Skin of body (tissue), 3 donors: ENCODE measurements at places on chromosomes 2 and 18.

DNA sequence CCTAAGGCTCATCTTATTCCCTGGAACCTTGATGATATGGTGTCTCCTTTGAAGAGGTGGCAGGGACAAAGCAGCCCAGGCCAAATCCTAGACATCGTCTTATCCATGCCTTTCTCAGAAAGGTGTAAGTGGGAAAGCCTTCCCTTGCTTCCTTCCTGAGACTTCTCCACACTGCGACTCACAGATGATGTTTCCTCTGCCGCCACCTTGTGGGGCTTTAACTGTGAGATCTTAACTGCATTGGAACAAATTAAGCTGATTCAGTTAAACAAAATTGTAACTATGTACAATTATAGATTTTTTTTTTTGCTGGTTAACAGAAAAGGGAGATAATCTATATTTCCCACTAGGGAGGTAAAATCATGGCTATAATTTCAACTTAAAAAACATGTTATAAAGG lies 10.0 kb upstream of the GCA start:
- no peak for DNase-seq

GRCh38 chr2:127437056-127437455 lies 18.8 kb downstream of the PROC start:
- DNase-seq = no peak

GRCh38 chr2:110768591-110768990 lies 36.2 kb downstream of the ACOXL start:
- DNase-seq = no peak

GRCh38 chr2:64661741-64662169 lies 8.0 kb upstream of the SERTAD2 start:
- DNase-seq = no peak

DNA sequence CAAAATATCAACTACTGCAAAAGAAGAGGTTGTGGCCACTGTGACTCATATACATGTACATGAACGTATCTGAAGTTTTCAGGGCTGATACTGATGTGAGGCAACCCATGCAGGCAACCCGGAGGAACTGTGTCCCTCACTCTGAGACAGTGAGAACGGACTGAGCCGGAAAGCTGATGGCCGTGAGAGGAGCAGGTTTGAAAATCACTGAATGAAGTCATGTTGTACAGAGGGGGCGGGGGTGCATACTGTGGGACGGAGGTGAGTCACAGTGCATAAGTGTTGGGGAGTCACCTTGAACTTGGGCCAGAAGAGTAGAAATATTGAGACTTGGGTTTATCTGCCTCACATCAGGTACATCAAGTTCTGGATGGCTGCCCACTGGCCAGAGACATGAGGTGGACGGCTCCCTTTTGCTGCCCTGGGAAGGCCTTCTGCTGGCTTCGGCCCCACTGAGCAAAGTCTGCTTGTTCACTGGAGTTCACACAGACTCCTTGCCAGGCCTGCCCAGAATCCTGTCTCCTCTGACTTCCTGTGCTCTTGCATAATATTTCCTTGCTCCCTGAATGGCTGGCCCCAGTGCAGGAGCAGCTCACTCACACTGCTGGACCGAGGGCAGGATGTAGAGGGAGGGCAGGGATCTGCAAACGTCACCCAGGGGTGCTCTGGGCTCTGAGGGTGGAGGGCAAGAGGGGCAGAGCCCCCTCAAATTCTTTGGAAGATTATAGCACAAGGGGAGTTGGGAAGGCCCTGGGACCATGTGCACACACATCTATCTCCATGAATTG lies 18.1 kb downstream of the EPAS1 start:
- DNase-seq = no peak

GRCh38 chr2:242013771-242014170 lies 144.2 kb downstream of the RTP5 start:
- no peak for DNase-seq

- DNase-seq = no peak
These were observed 112.3 kb downstream of the TNS1 start for GRCh38 chr2:217890445-217890844.

DNA sequence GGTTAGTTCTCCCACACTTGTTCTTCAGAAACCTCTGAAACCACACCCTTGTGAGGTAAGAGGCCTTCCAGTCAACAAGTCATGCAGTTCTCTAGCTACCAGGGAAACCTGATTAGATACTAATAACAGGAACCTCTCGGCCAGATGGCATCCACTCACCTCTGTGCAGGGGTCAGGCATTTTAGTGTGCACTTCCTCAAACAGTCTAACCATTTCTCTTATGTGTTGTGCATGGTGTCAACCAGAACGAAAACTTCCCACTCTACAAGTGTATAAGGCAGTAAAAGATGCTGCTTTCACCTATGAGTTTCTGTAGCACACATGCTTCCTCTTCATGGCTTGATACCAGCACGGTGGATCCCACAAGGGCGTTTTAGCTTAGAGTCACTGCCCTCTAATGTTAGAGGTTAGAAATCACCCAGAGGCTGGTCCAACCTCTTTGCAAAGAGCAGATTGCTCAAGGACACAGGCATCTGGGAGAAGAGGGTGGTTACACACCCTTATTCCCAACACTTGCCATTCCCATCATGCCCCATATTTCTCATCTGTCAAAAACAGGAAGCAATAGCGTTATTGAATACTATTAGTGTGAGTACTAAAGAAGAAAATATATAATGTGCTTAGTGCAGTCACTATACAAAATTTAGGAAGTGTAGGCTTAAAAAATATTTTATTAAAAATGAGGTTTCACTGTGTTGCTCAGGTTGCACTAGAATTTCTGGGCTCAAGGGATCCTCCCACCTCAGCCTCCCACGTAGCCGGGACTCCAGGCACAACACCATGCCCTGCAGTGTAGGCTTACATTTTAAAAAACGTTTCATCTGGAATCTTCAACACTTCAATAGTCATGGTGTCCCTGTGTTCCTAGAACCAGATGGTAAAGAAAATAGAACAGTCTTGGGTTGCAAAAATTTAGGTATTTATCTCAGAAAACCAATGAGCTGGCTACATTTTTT lies 34.5 kb upstream of the RAB31 start:
- no peak for DNase-seq

- DNase-seq = no peak
These were observed 241.0 kb downstream of the HNMT start for GRCh38 chr2:138205281-138205680.

DNA sequence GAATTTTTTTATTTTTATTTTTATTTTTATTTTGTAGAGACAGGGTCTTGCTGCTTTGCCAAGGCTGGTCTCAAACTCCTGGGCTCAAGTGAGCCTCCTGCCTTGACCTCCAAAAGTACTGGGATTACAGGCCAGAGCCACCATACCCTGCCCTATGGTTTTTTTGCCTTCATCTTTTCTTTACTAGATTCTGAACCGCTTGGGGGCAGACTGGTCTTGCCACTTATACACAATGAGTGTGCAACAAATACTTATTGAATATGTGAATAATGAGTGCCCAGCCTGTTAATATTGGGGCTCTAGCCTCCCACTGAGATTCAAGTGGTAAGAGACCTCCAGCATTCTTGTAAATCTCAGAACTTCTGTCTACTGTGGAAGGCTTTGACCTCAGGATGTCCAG lies 3.9 kb downstream of the NCK2 start:
- DNase-seq = no peak

DNA sequence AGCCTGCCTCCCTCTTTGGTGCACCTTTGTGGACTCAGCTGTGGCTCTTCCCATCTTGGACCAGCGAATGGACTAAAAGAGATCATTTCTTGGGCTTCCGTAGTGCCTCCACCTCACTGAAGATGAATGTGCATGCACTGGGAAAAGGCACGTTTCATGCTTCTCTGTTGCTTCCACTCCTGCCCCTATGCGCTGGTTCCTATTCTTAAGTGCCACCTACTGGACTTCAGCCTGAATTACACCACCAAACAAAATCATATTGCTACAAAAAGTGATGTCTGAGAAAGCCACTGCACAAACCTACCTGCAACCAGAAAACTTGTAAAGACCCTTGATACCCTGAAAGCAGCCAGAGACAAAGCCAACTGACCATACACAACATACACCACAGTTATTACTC lies 695.6 kb downstream of the TSN start:
- no peak for DNase-seq

GRCh38 chr2:170298861-170299429 lies 121.0 kb downstream of the MYO3B start:
- no peak for DNase-seq

DNA sequence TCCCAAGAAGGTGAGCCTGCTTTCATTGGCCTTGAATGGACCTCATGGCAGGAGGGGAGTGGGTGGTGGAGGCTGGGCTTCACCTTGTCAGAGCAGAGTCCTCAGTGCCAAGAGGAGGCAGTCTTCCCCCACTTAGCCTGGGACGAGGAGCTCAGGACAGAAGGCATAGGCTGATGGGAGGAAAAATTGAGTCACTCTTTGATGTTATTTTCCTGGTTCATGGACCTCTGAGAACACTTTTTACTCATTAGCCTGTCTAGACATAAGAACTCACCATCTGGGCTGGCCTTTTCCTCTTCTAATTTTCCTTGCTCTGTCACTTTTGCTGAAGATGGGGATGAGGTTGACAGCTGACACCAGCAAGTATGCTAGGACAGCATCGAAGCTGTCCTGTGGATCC lies 225.7 kb upstream of the TNP1 start:
- no peak for DNase-seq

DNA sequence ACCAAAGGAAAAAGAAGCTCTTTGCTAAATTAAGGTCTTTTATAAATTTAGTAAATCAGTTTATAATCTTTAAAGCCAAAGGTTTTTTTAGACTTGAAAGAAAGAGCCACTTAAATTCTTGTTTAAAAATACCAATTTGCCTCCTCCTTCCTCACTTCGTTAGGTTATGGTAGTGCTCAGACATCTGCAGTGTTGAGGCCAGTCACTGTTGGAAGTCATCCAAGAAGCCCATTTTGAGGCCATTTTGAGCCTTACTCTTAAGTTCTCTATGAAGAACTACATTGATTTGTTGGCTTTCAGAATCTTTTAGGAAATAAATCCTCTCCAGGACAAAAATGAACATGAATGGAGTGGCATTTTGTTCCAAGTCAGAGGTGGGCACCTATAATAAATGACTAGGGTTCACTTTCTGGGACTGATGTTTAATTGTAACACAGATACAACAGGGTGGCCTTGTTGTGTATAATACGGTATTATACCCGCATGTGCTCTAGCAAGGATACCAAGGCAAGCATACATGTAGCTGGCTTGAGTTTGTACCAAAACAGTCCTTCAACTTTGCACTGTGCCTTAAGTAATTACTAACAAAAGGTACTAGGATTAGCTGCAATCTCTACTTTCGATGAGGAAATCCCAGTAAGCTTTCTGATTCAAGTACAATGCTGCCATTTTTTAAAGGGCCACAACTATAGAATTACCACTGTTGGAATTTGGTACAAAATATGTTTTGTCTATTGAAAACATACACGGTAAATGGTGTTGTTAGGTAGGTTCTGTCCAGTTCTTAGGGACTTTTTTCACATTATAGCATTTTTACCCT lies 22.8 kb downstream of the SLC66A3 start:
- DNase-seq = no peak

DNA sequence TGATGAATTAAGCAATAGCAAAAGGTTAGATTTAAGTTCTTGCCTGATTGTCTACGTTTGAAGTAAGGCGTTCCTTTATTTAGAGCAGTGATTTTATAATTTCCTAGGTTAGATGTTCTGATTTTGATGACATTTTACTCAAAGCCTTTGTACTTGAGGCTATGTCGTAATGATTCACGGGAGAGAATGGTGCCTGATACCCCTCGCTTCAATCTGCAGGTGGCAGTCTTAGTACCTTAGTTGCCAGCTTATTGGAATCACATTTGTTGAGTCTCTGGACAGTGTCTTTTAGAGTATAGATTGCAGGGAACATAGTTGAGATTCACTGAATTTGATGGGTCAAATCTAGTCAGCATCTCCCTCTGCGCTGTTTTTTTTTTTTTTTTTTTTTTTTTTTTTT lies 89.5 kb downstream of the BIRC6 start:
- no peak for DNase-seq

GRCh38 chr18:65146482-65147021 lies 604.3 kb upstream of the CDH7 start:
- DNase-seq = no peak

DNA sequence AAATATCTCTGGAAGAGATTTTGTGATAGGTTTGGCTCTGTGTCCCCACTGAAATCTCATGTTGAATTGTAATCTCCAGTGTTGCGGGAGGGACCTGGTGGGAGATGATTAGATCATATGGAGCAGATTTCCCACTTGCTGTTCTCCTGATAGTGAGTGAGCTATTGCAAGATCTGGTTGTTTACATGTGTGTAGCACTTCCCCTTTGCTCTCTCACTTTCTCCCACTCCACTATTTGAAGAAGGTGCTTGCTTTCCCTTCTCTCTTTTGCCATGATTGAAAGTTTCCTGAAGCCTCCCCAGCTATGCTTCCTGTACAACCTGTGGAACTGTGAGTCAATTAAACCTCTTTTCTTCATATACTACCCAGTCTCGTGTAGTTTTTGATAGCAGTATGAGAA lies 97.0 kb upstream of the FN1 start:
- DNase-seq = no peak

- no peak for DNase-seq
These were observed 38.3 kb upstream of the DNMT3A start for GRCh38 chr2:25380023-25380422.
